ENCODE measurements at places on chromosomes 2 and 18.
A peak's percentile ranks its signal among the peaks of the same experiment; 100 is the strongest.

- DNase-seq, result no peak
These were observed 221.8 kb downstream of the SPP2 start for GRCh38 chr2:234272069-234272850.

- DNase-seq, result no peak
These were observed 62.9 kb upstream of the TEX51 start for GRCh38 chr2:126835831-126836230.

DNA sequence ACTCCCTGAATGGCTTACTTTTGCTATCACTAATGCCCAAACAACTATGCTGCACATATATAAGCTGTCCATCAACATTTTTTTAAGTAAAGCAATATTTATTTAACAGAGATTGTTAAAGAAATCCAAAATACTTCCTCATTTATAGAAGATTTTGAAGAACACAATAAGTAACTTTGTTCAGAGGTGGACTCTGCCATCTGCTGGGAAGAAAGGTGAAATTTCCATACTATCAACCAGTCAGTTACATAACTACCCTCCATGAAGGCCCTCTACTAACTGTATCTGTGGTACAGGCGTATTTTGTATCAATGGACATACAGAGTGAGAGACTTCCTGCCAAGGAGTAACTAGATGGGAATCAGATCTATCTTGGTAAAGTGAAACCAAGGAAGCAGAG is 106.0 kb downstream of the DTNB start:
- no peak for DNase-seq

DNA sequence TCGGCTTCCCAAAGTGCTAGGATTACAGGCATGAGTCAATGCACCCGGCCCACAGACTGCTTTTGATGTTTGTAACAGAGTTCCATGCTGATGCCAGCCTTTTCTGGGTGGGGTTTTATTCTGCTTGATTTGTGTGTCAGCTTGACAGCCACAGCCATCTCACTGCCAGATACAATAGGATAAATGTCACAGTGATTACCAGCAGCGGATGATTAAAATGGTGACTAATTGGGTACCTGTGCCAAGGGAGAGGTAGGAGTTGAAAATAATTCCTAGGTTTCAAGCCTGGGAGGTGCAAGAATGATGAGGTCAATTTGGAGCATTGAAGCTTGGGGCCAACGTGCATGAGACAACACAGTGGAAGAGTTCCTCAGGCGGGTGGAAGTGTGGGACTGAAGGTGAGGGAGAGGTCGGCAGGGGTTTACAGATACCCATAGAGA is 39.4 kb downstream of the SH2D6 start:
- DNase-seq, result no peak

DNA sequence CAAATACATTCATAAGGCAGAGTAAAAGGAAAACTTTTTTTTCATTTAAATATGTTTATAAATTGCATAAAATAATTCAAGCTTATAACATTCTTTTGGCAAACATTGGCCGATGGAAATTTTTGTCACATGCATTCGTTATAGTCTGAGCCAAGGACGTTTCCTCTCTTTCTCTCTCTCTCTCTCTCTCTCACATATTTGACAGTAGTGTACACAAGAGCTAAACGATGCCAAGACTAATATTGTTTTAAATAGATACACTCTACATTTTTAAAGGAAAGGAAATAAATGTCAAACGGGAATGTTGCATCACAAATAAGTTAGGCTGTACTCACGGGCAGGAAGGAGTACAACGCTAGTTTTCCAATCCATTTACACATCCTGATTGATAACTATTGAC is 251.1 kb upstream of the SMIM21 start:
- no peak for DNase-seq

DNA sequence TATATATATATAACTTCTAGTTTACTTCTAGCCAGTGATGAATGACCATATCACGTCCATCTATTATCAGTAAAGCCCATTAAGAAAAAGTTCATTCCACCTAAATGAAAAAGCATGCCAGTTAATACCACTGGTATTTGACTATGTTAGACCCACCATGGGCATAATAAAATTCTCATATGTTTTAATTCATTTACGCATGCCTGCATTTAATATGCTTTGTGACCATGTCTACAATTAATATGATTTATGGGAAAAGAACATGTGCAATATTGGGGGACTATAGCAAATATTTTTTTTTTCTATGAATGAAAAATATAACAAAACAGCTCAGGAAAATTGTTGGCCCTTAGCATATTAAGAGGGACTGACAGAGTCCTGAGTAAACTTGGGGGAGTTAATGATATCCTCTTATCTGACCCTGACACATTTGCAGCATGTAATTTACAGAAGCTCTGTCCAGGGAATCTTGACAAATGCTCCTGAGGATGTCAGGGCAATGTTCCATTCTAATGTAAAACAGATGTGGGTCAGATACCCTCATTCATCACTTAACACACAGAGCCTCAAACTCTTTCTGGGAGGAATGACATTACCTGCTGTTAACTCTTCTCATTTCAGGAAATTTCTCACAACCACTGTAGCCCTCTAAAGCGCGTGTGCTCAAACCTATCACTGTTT is 90.6 kb downstream of the PAX3 start:
- no peak for DNase-seq

DNA sequence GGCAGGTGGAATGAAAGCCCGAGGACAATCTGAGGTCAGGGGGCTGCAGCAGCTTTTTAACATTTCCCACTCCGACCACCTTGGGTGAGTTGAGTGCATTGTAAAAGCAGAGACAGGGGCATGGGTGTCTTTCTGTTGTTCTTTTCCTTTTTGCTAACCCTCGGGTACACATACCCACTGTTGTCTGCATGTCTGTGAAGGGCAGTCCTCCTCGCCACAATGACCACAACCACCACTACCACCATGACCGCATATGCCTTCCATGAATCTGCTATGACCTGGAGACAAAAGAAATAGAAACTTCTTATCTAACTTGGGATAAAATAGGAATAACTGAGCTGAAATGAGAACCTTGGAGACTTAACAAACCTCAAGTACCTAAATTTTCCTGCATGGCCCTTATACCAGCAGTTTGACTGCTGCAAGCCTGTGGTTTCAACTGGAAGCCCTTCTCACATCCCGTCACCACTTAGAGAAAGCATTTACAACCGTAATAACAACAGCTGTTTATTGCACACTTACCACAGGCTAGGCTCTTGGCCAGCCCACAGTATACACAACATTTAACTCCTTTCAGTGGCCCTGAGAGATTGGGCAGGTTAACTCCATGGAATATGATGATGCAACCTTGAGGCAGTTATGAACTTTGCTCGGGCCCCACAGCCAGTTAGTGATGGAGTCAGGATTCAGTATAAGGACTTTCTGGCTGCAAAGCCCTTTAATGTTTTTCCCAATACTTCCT is 80.3 kb downstream of the GYPC start:
- DNase-seq, result no peak

DNA sequence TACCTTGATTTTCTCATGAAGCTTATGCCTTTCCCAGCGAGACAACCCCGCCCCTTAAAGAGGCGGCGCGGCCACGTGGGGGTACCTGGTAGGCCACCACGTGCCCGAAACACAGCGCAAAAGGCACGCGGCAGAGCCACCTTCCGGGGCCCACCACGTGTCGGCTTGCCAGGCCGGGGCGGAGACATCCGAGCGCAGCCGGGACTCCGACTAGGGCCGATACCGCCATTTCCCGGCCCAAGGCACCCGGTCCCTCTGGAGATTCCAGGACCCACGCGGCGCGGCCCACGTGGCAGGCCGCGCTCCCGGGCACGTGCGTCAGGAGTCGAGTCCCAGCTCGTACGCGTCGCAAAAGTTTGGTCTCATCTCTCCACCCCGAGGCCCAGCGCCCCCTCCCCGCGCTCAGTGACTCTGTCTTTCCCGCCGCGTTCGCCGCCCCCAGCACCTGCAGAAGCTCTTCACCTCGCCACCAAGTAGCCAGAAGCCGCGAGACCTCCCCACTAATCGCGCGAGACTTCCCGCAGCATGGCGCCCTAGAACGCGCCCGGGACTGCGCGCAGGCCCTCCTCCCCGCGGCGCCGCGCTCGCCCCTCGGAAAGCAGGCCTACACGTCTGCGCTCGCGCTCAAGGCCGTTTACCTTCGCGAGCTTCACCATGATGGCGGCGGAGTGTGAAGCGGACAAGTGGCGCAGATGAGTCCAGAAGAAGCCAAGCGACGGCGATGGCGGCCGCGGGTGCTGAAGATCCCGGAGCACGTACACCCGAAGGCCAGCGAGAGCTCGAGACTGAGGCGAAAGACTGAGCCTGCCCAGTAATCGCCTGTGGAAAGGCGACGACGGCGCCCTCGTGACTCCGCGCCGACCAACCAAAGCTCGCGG is at the start of gene NCL:
NCL (minus strand) TSS at position 787 of the 878 bp plus-strand sequence; CDS start at position 656, 131 bp downstream.
- peak; percentile 92 for DNase-seq

All from activated CD4-positive, alpha-beta T cell treated with anti-CD3 and anti-CD28 coated beads for 36 hours (primary cell).